ENCODE measurements at places on chromosomes 3 and 15. TPM values are rescaled to one million over a fixed set of nuclear protein-coding genes. Genes with fewer than 3 reads are reported as not detected.

OIP5 gene
- total RNA-seq: 9.7 TPM

STX19 gene
- not detected for total RNA-seq

SLC15A2 gene
- total RNA-seq: under 0.01 TPM

B3GNT5 gene
- total RNA-seq: 22.2 TPM
